Transverse colon (tissue), 4 donors: ENCODE measurements at places on chromosomes 11 and 22.

- DNase-seq = peak; percentile 38
Measured at GRCh38 chr11:70650075-70650909, 252.0 kb downstream of the CTTN start.

GRCh38 chr11:5603326-5603725 is 6.9 kb downstream of the TRIM6 start:
- no peak for DNase-seq

DNA sequence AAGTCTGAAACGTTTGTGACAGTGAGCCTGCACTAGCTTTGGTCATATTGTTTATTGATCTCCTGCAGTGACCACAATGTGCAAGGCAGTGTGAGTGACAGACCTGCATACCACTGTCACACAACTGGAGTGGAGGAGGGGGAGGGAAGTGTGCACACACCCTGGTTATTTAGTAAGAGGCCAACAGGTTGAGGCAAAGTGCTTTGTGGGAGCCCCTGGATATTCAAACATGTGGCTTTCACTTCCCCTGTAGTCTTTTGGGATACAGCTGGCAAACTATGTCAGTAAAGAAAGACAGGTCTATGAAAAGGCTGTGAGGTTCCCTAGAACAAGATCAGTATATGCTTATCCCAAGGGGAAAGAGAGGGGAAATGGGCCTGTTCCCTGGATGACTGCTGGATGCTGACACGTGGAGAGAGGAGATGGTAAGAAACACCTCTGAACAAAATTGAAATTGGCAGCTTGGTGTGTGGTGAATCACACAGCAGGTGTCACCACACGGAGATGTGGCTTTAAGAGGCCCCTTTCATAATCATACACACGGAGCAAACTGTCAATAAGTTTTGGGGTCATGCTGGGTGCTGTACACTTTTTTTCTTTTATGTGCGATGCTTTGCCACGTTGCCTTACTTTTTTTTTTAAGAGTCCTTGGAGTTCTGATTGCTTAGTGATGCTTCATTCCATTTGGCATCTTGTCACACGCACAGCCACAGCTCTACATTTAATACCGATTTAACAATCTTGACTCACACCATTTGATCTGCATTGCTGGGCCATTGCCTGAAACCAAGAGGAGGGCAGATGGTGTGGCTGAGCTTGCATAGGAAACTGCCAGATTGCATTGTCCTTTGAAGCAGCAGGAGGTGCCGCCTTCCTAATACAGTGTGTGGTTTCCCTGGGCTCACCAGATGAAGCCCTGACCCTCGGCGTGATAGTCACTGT is 11.3 kb downstream of the OSBP2 start:
- DNase-seq = peak; percentile 22

- DNase-seq = no peak
Measured at GRCh38 chr11:46896719-46897406, 21.5 kb downstream of the LRP4 start.

- DNase-seq = no peak
Measured at GRCh38 chr11:94669023-94669422, 99.1 kb upstream of the AMOTL1 start.

GRCh38 chr11:36097219-36097650 is 153.4 kb downstream of the LDLRAD3 start:
- no peak for DNase-seq

DNA sequence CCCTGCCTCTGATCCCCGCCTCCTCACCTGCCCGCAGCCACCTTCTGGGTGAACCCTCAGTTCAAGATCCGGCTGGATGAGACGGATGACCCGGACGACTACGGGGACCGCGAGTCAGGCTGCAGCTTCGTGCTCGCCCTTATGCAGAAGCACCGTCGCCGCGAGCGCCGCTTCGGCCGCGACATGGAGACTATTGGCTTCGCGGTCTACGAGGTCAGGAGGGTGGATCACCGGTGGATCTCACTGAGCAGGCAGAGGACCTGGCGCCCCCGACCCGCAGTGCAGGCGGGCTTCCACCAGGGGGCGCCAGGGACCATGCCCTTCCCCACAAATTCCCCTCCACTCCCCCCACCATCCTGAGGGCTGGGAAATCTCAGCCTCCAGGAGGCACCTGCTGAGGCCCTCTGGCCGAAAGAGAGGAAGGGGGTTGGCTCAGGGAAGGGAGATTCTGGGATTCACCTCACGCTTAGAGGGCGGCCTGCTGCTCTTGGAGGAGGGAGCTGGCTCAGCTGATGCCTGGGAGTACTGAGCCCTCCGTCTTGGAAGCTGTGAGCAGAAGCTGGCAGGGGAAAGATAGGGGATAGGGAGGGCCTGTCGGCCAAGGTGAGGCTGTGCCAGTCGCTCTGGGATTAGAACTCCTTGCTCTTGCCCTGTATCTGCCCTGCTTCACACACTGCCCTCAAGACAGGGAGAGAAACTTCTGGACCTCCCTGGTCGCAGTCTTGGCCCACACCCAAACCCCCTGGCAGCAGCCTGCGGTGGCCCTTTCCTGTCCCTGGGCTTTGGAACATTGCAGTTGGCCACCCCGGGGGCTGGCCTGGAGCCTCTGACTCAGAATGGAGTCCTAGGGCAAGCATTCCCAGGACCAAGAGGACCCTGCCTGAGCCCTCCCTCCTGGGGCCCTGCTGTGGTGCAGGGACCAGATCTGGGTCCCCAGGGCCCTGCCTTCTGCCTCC is 23.2 kb downstream of the CAPN1 start:
- no peak for DNase-seq
